ENCODE measurements at places on chromosomes 1 and 21.

DNA sequence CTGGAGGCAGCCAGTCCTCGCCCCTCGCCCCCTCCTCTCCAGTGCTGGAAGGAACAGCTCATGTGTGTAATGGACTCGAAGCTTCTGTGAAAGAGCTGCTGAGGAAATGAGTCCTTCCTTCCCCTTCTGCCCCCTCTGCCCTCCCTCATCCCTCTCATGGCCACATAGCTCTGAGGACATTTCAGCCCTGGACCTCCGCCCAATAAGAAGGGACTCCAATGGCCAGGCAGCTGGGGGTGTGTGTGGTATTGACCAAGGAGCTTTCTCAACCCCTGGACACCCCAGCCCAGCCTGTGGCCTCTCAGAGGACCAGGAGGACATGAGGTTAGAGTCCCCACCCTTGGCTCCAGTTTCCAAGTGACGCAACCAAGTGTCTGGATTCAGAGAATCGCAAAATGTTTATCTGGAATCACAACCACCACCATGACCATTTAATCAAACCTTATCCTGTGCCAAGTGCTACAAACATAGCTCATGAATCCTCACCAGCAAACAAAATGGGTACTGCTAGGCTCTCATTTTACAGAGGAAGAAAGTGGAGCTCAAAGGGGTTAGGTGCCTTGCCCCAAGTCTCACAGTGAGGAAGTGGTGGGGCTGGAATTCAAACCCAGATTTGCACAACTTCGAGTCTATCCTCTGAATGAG lies 47.8 kb upstream of the ECE1 start:
- DNase-seq, result no peak

DNA sequence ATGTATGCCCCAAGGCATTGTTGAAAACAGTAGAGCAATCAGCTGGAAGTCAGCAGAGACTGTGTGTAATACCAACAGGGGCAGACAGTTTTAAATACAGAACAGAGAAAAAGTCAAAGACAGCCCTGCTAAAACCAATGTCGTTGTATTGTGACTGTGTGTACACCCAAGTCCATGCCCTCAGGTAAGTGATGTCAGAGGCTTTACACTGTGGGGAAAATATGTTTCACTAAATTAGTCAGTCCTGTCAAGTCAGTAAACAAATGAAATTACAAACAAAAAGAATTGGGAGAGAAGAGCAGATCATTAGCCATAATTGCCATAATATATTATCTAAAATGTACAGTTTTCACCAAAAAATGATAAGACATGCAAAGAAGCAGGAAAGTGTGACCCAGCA lies 2.4 kb upstream of the CYP2J2 start:
- no peak for DNase-seq

GRCh38 chr1:27445177-27445936 lies 44.6 kb downstream of the WASF2 start:
- DNase-seq, result no peak

- no peak for DNase-seq
These were observed 3.7 kb upstream of the IPO9 start for GRCh38 chr1:201825245-201825644.

- no peak for DNase-seq
These were observed 28.5 kb downstream of the PGM1 start for GRCh38 chr1:63621698-63622097.

- DNase-seq, result no peak
These were observed 1.8 kb downstream of the LPGAT1 start for GRCh38 chr1:211828584-211829342.

DNA sequence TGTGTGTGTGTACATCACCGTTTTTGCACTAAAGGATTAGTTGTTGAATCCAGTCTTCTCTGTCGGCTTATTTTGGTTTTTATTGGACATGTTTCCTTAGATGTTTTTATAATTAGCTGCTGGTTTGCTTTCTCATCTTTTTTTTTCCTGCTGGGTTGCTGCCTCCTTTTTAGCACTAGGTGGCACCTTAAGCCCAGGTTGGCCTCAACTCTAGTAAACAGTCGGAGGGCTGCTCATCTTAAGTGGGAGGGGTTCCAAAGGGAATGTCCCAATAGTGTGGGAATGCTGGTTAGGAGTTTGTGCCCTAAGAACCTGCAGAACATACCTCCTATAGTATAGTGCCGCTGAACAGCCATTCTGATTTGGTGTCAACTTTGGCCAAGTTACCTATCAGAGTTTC lies 570.1 kb upstream of the CXADR start:
- DNase-seq, result no peak

GRCh38 chr21:37561941-37562919 lies 195.7 kb downstream of the DYRK1A start:
- no peak for DNase-seq

- no peak for DNase-seq
These were observed 2.1 kb downstream of the C1orf167 start for GRCh38 chr1:11764115-11764514.

DNA sequence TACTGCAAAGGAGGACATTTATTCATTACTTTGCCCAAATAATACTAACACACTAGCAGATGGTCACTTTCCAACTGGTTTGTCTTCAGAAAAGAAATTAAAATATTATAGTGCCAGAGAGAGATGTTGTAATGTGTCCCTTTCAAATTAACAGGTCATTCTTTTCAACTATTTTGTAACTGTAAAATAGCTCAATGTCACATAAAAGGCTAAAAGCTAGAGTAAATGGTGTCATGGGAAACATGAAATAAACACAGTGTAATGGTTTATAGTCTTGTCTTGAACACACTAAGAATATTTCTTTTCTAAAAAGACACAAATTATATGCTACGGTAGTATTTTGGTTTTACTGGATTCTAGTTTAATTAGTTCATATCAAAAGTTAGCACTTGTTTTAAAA lies 77.8 kb downstream of the ADGRL2 start:
- no peak for DNase-seq

GRCh38 chr1:28845786-28846543 lies 34.0 kb downstream of the OPRD1 start:
- no peak for DNase-seq

DNA sequence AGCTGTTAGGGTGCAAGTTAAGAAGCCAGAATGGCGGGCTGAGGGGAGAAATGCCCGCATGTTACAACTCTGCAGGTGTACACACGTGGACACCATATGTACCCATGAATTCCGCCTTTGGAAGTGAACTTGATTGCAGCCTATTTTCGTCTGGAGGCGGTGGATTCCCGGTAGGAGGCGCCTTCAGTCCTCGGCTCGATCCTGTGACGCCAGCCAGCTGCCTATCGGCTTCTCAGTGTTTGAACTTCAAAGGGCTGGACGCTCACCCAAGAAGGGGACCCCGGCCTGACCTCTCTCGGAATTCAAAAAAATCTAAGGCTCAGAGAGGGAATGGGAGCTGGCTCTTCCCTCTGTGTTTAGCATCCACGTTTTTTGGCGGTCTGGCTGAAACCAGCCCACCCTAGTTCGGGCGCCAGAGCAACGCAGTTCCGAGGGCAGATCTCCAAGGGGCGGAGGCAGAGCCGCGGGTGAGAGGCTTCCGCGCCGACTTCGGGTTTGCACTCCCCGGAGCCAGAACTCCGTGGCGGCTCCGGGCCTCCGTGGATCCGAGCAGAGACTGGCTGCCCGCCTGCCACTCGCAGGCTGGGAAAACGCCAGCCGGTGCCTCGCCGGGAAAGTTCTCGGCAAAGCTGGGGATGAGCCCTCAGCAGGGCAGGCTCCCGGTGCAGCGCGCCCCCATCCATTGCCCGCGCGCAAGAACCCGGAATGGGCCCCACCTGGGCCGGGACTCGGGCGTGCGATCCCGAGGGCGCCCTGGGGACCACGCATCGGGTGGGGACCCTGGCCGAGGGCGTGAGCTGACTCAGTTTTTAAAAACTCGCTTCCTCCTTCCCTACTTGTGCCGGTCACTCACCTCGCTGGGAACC lies 996 bp upstream of the TMEM51 start:
- no peak for DNase-seq

DNA sequence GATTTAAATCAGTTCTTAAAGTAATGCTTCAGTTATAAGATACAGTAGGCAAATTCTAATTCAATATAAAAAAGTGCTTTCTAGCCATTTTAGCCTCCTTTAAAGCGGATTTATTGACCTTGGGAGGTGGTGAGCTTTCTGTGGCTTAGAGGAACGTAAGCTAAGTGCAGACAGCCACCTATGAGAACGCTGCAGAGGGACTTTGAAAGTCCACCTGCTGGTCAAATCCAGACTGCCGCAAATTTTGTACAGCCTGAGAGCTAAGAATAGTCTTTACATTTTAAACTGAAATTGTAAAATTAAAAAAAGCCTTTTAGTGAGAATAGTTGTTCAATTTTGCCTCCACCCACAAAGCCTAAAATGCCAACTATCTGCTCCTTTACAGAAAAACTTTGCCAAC lies 67.0 kb upstream of the SSX2IP start:
- no peak for DNase-seq

GRCh38 chr1:94940738-94941137 lies 13.8 kb upstream of the CNN3 start:
- no peak for DNase-seq

DNA sequence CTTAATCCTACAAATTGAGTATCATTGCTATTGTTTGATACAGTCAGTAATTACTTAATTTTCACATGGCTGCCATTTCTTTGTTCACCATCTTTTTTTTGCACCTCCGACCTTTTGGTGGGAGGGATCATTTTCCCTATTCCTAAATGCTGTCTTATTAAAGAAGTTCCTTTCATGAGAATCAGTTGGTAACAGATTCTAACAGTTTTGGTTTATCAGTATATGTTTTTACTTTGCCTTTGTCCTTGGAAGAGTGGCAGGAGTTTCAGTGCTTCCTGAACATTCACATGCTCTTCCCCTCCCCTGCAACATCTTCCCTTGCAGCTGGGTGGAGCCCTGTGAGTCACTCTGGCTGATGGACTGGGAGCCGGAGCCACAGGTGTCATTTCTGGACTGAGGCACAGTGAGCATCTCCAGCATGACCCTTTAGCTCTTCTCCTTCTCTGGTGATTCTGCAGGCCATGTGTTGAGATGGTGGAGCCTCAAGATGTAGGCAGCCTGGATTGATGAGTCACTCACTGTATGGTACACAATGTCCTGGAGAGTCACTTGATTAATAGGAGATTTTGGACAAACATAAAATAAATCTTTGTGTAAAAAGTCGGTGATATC lies 217.7 kb downstream of the URB2 start:
- DNase-seq, result no peak

DNA sequence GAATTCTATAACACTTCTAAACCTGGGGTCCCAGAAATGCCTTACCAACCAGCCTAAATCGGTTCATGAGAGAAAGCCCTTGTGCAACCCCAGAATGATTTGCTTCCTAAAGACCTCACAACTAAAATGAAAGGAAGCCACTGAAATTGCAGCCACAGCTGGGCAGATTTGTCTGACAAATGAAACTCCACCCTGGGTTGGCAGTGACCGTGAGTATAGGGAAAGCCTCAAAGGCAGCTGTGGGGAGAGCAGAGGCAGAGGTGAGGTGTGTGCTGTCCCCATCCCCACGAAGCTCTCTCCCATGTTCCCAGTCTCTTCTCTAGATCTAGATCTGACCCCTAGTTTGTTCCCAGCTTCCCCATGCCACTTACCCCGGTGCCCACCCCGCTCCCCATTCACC lies 23.1 kb downstream of the RHBDL2 start:
- no peak for DNase-seq

DNA sequence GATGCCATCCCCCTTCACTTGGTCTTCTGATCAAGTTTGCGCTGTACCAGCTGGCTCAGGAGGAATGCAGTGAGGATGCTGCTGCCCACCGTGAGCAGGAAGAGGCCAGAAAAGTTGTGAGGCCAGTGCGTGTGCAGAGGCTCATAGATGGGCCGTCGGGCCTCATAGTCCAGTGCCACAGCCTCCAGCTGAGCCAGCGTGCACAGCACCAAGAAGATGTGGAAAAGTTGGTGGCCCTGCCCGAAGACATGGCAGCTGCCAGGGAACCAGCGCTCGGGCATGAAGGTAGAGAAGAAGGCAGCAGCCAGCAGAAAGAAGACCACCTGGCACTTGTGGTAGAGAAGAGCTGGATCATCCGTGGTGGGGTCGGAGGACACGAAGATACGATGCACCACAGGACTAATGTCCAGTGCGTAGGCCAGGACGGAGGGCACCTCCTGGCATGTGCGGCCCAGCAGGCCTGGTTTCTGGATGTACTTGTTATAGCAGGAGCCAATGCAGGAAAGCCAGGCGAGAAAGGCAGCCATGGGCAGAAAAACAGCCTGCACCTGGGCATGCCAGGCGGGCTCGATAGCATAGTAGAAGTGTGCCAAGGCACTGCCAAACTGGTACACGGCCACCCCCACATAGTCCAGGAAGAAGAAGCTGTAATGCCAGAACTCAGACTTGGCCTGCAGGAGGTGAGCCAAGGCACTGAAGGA lies 3.7 kb upstream of the AUNIP start:
- DNase-seq, result no peak

DNA sequence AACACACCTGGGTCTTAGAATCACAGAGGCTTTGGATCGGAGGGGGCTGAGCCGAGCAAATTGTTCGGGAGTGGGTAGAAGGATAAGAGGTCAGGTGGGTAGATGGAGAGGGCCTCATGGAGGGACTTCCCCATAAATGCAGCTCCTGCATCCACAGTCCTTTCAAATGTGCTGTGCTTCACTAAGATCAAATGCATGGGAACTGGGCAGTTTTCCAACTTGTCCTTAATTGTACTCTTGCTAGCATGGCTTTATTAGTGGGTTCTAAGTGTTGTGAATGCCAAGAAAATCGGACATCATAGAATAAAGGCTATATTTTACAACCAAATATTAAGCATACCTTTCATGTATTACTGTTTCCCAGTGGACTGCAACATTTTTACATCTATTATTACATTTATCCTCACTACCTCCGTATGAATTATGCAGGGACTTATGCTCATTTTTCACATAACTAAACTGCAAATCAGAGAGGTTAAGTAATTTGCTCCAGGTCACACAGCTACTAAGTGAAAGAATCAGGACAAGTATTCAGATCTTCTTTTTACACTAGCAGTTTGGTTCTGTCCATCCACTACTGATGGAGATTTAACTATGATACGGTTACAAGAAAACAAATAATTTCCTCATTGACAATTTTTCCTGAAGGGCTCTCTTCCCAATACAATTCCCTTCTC lies 174.5 kb upstream of the RUNX1 start:
- no peak for DNase-seq

DNA sequence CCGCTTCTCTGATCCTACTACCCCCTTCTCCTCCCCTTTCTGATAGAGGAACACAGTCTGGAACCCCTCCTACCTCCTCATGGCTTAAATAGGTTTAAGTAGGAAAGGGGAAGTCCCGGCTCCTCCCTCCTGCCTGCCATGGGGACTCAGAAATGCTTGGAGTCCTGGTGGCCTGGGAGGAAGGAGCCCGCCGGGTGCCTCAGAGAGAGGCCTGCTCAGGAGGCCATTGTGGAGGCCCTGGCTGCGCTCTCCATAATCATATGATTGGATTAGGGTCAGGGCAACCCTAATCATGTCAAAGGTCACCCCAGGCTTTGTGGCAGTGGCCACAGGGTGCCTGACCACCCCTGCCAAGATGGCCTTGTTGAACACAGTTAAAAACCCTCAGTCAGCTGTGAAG lies 29.0 kb downstream of the WNT3A start:
- no peak for DNase-seq
